ENCODE measurements at places on chromosomes 12 and 14. TPM values are rescaled to one million over a fixed set of nuclear protein-coding genes. Genes with fewer than 3 reads are reported as not detected.

KRT74 gene
- total RNA-seq, result not detected

CHMP4A gene
- 58.3 TPM for total RNA-seq

NAV3 gene
- total RNA-seq, result 1.6 TPM

KRT72 gene
- total RNA-seq, result not detected

SLC25A29 gene
- 52.8 TPM for total RNA-seq

NDUFA12 gene
- total RNA-seq, result 118 TPM

FOXM1 gene
- 88.6 TPM for total RNA-seq

RTL1 gene
- not detected for total RNA-seq

PTCSC3 gene
- not detected for total RNA-seq

SERPINA12 gene
- total RNA-seq, result not detected

LALBA gene
- total RNA-seq, result not detected

FZD10 gene
- not detected for total RNA-seq

RAD52 gene
- total RNA-seq, result 19.3 TPM

TMPRSS12 gene
- total RNA-seq, result not detected

GTF2A1 gene
- 24.4 TPM for total RNA-seq

ABCC9 gene
- total RNA-seq, result 0.23 TPM

KCNA5 gene
- total RNA-seq, result not detected

AQP2 gene
- total RNA-seq, result not detected

CGRRF1 gene
- 31.3 TPM for total RNA-seq

KLRC3 gene
- not detected for total RNA-seq

CCDC38 gene
- total RNA-seq, result not detected

HCAR1 gene
- total RNA-seq, result 4.7 TPM

HNF1A gene
- total RNA-seq, result not detected

TMEM119 gene
- total RNA-seq, result not detected

GPR84 gene
- not detected for total RNA-seq

CD69 gene
- 0.75 TPM for total RNA-seq

PPP1R1A gene
- not detected for total RNA-seq

SYNE3 gene
- total RNA-seq, result 1.2 TPM

CDKN3 gene
- 354 TPM for total RNA-seq

SIX6 gene
- not detected for total RNA-seq

PPFIA2 gene
- total RNA-seq, result not detected

RPL41 gene
- total RNA-seq, result 3,106 TPM

BICDL1 gene
- 5.8 TPM for total RNA-seq

KCNK10 gene
- not detected for total RNA-seq

SYT10 gene
- not detected for total RNA-seq

Data from PC-3 (cell line).